ENCODE measurements at places on chromosomes 7 and 10. TPM values are rescaled to one million over a fixed set of nuclear protein-coding genes. Genes with fewer than 3 reads are reported as not detected.

DNA sequence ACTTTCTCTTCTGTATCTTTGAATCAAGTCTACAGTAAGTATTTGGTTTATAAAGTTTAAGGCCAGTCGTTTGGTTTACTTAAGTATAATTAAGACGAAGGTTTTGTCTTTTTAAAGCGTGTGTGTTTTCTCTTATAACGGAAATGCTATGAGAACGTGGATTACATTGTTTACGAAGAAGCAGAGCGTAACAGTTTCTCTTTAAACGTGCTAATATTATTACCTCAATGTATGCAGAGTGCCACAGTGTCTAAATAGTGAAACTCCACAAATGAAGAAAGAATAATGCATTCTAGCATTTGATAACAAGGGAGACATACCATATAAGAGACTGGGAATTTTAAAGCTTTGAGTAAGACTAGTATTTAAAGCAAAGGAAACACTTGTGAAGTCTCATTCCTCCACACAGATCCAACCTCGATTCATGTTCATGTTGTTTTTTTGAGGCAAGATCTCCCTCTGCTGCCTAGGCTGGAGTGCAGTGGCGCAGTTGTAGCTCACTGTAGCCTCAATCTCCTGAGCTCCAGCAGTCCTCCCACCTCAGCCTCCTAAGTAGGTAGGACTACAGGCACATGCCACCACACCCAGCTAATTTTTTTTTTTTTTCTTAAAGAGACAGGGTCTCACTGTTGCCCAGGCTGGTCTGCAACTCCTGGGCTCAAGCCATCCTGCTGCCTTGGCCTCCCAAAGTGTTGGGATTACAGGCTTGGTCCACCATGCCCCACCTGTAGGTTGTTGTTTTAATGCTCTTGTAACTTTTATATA is 75.1 kb downstream of the ANKRD61 start:
- no peak for DNase-seq

DNA sequence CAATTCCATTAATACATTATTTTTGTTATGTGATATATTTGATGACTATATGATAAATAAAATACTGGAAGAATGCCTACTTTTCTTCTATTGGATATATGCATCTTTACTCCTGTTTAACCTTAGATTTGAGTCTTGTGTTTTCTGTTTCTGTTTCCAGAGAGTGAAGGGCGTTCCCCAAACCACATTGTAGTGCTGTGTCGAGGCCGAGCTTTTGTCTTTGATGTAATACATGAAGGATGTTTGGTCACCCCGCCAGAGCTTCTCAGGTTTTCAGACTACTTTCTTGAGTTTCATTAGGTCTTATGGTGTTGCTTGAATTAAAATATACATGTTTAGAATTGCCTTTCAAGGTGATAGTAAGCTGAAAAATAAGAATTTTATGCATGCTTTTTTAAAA is 23.8 kb downstream of the CROT start:
- no peak for DNase-seq

- no peak for DNase-seq
Observed at GRCh38 chr7:100830396-100830795, 3.1 kb upstream of the EPHB4 start.

GRCh38 chr10:95475003-95475383 is 86.2 kb downstream of the SORBS1 start:
- DNase-seq, result no peak

DNA sequence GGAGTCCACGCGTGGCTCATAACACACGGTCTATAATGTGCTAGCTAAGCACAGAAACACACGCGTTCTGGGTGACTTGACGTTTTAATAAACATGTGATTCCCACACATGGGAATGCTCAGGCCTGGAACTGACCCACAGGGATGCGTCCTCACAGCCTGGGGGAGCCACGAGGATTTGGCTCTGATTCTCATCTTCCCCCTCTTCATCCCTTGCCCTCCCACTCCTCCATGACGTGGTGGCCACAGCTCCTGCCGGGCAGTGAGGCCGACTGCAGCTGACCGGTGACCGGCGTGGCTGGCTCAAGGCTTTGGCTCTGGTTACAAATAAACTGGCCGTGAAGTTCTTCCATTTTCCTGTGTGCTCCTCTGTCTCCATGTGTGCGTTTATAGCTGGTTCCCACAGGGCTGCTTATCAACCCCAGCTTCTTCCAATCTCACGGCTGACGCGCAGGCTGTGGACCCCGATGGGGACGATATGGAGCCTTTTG is 40.9 kb upstream of the KLF6 start:
- peak; percentile 79 for DNase-seq

- DNase-seq, result no peak
Observed at GRCh38 chr7:91310830-91311460, 46.7 kb downstream of the FZD1 start.

GRCh38 chr10:10235003-10235402 is 782.7 kb upstream of the CELF2 start:
- no peak for DNase-seq

DNA sequence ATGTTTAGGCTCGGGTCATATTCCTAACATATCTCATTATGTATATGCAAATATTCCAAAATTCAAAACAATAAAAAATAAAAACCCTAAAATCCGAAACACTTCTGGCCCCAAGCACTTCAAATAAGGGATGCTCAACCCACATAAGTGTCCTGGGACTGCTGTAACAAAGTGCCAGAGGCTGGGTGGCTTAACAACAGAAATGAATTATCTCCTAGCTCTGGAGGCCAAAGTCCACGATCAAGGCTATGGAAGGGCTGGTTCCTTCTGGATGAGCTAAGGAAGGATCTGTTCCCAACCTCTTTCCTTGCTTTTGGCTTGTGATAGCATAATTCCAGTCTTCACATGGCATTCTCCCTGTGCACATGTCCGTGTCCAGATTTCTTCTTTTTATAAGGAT is 181.6 kb upstream of the NFE2L3 start:
- no peak for DNase-seq

GRCh38 chr7:157662981-157663716 is 326.3 kb downstream of the DNAJB6 start:
- DNase-seq, result no peak

- DNase-seq, result no peak
Observed at GRCh38 chr10:3881622-3882021, 96.6 kb upstream of the KLF6 start.

GRCh38 chr7:46444256-46444655 is 523.2 kb upstream of the IGFBP3 start:
- DNase-seq, result no peak

DNA sequence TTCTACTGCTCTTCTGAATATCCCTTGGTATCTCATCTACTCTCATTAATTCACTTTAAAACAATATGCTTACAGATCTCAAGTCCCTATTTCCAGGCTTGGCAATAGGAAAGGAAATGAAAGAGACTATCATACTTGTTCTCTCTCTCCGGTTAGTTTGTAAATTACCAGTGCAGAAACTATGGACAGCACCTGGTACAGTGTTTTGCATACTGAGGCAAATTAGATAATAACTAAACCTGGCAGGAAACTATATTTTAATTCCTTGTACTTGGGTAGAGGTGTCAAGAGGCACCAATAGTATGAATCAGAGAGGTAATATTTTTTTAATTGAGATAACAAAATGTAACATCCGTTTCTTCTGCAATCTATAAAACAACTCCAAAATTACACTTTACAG is 97.7 kb upstream of the TMEM196 start:
- no peak for DNase-seq

DNA sequence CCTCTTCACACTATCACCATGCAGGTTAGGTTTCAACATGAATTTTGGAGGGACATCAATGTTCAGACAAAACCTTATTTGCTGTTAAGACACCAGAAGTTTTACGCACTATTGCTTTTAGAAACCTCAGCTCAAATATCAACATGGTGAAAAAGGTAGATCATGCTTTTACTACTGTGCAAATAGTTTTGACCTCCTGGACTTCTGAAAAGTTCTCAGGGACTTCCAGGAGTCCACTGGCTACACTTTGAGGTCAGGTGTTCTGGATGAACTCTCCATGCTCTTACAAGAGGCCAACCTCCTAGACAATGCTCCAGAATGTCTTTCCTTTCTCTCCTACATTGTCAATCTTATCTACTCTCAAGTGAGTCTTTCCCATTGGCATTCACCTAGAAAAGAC is 55.9 kb downstream of the SLC25A13 start:
- DNase-seq, result no peak

DNA sequence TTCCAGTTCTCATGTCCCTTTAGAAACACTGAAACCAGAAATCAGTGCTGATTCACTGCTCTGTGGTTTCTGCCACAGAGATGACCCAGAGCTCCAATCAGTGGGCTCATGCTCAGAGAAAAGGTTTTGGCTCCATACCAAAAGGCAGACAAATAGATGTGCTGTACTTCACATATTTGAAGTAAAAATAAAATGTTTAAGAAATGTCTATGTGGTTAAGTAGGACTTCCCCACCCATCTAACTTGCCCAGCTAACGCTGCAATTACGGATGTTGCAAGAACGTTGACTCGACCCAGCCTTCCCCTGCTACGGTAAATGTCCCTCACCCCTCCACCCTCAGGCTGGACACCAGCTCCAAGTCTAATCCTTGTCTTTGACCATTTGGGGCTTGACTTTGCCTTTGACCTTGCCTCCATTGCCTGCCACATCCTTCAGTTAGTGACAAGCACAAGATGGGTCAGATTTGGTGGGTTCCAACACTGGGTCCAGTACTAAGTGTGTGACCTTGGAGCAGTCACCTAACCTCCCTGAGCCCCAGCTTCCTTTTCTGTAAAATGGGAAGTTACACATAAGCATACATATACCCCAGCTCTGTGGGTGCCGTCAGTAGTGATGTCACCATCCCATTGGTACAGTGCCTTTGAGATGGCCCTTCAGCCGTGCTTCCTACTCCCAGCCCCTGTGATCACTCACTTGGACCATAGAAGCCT is 95.8 kb downstream of the CHST15 start:
- no peak for DNase-seq

- no peak for DNase-seq
Observed at GRCh38 chr7:23956772-23957576, 247.0 kb downstream of the STK31 start.

DNA sequence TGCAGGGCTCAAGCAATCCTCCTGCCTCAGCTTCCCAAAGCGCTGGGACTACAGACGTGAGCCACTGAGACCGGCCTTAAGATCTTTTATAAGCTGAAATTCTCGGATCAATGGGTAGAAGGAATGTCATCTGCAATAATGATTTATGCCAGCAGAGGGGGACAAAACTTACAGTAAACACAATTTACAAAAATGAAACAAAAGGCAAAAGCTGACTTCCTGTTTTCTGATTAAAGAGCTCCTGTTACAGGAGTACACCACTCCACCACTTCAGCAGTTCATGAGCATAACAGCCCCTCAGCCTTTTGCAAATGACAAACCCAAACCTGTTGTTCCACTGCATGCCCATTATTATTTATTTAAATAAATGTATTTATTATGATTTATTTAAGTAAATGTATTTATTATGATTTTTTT is 88.5 kb upstream of the ATP6V0A4 start:
- DNase-seq, result no peak

Gene ASAH2
- total RNA-seq, result 0.18 TPM

Gene RNF133
- not detected for total RNA-seq

Gene OPALIN
- total RNA-seq, result not detected

Gene UNC5B
- 2.1 TPM for total RNA-seq

Gene ZNF117
- total RNA-seq, result 1.5 TPM

Gene IGFBP3
- 39.4 TPM for total RNA-seq

Gene CYP2W1
- not detected for total RNA-seq

Measured in psoas muscle (tissue), 8 donors.